Skin of body (tissue), 3 donors: ENCODE measurements at places on chromosomes 1 and 21.

GRCh38 chr1:172390683-172391551 is 29.6 kb upstream of the C1orf105 start:
- peak; percentile 56 for DNase-seq

DNA sequence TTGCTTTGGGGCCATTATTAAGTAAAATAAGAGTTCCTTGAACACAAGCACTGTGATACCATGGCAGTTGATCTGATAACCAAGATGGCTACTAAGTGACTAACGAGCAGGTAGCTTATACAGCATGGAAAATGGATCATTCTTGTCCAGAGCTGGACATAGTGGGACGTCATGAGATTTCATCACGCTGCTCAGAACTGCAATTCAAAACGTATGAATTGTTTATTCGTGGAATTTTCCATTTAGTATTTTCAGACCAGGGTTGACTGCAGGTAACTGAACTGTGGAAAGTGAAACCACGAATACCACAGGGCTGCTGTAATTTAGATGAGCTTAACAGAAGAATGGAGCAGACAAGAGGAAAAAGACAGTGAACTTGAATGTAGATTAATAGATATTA is 38.9 kb downstream of the CCDC18 start:
- no peak for DNase-seq

- no peak for DNase-seq
Measured at GRCh38 chr1:30770150-30770549, 12.6 kb upstream of the LAPTM5 start.

DNA sequence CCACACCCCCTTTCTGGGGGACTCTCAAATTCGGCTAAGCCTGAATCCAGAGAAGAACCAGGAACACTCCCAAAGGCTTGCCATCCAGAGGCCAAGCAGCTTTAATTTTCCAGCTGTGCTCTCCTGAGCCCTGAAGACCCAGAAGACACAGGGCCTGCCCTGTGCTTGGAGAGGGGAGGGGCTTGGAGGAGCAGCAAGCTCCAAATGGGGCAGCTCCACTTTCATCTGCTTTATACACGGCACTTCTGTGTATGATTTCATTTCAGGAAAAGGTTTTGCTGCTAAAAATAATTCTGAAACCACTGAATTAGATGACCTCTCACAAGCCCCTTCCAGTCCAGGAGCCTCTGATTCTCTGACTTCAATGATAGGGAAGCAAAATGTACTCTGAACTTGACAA is 39.2 kb upstream of the CTTNBP2NL start:
- DNase-seq: no peak

DNA sequence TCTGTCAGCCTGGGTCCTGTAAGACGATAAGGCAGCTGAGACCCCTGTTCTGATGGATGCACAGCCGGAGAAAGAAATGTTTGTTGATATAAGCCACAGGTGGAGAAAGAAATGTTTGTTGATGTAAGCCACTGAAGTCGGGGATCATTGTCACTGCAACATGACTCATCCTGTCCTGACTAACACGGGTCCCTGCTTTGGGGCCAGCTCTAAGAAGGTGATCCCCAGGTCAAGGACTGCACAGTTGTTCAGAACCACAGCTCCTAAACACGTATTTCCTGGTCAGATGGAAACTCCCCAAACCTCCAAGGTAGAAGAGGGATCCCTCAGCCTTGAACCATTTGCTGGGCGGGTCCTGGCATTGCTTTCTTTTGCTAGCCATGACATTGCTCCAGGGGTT is 86.4 kb upstream of the IGSF21 start:
- no peak for DNase-seq

DNA sequence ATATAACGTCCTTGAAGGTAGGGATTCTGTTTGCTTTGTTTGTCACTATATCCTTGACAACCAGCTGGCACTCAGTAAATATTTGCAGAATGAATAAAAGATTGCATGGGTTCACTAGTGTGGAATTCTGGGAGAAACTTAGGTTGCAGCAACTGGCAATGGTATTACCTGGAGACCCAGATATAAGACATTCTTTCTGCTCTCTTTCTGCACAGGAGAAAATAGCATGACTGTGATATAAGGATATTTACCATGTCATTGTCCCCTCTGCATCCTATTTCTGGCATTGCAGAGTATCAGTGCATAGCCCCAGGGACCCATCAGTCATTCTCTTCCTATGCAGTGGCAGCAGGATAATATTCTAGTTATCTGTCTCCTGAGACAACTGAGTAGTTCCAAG is 308.9 kb upstream of the LRRC7 start:
- no peak for DNase-seq

- DNase-seq: no peak
Measured at GRCh38 chr1:31621847-31622730, 4.6 kb downstream of the HCRTR1 start.

DNA sequence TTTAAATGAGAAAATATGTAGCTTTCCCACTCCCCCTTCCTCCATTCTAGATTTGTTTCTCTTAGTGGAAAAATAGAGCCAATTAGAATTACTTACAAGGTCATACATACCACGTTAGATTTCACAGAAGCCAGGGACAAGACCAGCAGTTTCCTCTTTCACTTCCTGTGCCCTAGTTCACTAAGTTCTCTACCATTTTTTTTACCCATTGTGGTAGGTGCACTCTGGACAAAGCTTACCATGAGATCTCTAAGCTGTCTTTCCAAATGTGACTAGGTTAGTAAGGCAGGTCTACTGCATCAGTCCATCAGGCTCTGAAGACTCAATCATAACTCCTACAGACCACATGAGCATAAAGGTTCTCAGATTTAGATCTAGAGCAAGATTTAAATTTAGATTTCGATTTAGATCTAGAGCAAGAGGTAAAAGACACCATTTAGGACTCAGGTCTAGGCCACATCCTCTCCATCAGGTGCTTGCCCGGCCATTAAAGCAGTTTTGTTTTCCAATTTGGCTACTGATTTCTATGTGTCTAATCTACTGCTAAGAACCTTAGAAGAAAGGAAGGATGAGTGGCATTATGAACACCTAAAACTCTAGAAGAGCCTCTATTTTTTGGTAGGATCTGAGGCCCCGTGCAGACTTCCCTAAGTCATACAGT is 235.3 kb downstream of the FAF1 start:
- DNase-seq: no peak

DNA sequence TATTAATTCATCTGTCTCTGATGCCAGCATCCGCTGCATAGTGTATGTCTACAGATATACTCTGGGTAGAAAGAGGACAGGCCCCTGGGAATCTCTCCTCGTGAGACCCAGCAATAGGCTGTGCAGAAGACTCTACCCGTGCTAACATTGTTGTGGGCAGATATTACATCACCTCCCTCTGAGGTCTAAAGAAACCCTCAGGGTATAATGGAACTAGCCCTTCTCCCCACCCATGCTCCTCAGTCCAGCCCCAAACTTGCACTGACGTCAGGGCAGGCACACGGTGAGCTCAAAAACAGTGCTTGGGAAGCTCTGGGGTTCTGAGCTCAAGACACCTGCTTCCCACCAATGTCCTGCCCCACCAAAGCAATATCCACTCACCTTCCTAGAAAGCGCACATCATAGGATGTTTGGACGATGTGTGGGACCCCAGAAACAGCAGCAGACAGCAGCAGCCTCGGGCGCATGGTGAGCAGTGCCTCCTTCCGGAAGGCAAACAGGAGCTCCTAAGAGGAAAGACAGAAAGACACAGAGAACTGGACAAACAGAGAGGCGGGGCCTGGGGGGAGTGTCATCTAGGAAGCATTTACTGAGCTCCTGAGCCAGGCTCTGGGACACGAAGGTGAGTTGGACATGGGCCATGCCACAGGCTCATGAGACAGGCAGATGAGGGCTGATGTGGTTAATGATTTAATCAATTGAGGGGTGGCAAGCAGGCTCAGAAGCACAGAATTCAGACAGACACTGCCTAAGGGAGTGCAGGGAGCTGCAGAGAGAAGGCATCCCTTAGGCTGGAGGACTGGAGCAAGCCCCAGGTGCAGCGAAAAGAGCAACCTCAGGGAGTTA is 4.8 kb downstream of the OVGP1 start:
- no peak for DNase-seq

DNA sequence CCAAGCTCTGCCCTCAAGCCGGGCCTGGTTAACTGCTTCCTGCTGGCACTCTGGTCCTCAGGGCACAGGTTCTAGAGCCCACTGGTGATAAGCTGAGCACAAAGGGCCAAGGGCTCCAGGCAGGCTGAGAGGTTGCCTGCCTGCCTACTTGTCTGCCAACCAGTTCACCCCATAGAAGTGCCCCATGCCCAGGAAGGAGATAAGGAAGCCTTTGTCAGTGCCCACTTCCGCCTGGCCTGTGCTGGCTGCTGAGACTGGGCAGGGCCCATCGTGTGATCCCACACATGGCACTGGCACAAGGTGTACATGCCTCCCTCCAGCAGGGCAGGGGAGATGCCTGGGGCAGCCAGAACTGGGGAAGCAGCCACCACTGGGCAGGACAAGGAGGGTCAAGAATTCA is 24.1 kb downstream of the SLC9A1 start:
- no peak for DNase-seq

GRCh38 chr1:179016706-179017382 is 8.8 kb upstream of the FAM20B start:
- peak; percentile 47 for DNase-seq

- no peak for DNase-seq
Measured at GRCh38 chr1:186958520-186958919, 129.8 kb downstream of the PLA2G4A start.
